ENCODE measurements at places on chromosomes 7 and 10. TPM values are rescaled to one million over a fixed set of nuclear protein-coding genes. Genes with fewer than 3 reads are reported as not detected.

DDC gene
- total RNA-seq = not detected

STYXL1 gene
- 28.0 TPM for total RNA-seq

GTF2IRD2 gene
- total RNA-seq = 4.9 TPM

PRLHR gene
- total RNA-seq = not detected

PRSS37 gene
- total RNA-seq = not detected

CLDN4 gene
- not detected for total RNA-seq

TLX1 gene
- not detected for total RNA-seq

ZNF92 gene
- total RNA-seq = 3.5 TPM
